Kidney capillary endothelial cell (primary cell): ENCODE measurements at places on chromosomes 5 and 9.

GRCh38 chr5:109987970-109988369, 298.2 kb downstream of the MAN2A1 start:
- DNase-seq = no peak

GRCh38 chr5:179865491-179866240, 7.0 kb upstream of the MRNIP start:
- no peak for DNase-seq

DNA sequence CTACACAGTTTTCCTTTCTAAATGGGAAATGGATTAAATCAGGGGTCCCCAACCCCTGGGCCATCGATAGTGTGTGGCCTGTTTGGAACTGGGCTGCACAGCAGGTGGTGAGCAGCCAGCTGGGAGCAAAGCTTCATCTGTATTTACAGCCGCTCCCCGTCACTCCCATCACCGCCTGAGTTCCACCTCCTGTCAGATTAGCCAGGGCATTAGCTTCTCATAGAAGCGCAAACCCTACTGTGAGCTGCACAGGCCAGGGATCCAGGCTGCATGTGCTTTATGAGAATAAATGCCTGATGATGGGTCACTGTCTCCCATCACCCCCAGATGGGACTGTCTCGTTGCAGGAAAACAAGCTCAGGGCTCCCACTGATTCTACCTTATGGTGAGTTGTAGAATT, 41.2 kb upstream of the FLT4 start:
- DNase-seq = no peak

DNA sequence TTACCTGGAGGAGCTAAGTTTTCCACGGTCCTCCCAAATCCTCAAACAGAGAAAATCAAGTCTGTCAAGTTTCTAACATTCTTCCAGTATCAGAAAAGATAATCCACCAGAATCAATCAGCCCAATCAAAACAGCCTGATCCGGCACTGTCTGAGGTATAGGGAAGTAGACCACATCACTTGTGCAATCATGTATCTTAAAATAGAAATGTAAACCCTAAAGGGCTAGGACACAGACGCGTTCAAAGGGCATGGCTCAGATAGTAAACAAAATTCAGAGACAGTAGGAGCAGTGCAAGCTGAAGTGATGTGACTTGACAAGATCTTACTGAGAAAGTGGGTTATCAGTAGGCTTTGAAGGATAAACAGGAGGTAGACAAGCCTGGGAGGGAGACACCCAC, 252.4 kb upstream of the DAPK1 start:
- DNase-seq = no peak

GRCh38 chr5:173236531-173237142, 1.6 kb upstream of the NKX2-5 start:
- no peak for DNase-seq
